ENCODE measurements at places on chromosomes 6 and 20.

GRCh38 chr6:43938178-43939105, 168.4 kb downstream of the VEGFA start:
- DNase-seq: no peak

DNA sequence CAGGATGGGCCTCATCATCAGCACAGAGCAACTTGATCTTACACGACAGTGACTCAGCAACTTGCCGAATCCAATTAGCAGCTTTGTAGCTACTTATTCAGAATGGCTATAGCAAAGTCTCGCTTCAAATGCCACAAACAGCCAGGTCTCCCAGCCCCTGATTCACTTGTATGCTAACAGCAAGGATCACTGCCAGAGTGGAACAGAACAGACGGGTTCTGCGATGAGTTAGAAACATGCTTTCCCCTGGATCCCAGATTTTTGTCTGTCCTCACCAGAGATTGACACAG, 254.4 kb downstream of the NRN1 start:
- DNase-seq: no peak

GRCh38 chr6:107491760-107492660, 2.1 kb downstream of the SOBP start:
- DNase-seq: no peak

DNA sequence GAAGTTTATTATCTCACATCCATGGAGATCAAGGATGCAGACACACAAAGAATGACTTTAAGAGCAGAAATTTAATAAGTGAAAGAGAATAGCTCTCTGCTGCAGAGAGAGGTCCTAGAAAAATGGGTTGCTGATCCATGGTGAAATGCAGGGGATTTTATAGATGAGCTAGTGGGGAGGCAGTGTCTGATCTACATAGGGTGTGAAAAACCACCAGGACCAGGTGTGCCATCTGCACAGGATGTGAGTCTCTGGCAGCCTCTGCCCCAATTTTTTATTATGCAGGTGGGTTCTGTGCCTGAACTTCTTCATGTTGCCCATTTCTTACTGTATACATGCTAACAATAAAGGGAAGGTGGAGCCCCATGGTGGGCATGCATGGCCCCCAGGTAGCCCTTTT, 19.9 kb upstream of the NANP start:
- no peak for DNase-seq

DNA sequence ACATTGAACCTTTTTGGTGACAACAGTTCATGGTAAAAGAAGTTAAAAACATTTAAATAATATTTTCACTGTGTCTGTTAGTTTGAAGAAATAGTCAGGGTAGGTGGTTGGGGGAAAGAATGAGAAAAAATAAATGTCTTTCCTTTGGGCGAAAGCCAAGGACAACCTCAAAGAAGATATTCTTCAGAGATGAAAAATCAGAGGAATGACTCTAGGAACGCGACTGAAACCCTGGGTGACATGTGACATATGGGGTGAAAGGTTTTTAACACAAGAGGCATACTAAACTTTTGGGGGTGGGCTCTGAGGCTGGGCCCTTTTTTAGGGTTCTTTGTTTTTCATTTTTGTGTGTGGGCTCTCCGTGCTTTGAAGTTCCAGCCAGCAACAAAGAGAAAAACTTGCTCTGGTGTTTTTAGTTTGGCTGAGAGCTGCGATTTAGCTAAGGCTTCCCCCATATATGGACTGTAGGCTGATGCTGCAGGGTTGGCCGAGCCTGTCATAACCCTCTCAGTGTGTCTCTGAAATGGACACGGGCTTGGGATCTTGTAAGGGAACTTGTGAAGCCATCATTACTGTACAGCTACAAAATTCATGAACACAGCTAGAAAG, 610.1 kb upstream of the ARID1B start:
- no peak for DNase-seq

GRCh38 chr6:35064290-35064689, 76.8 kb downstream of the TCP11 start:
- DNase-seq: no peak

- no peak for DNase-seq
Observed at GRCh38 chr20:55269913-55270312, 735.4 kb downstream of the CBLN4 start.

GRCh38 chr6:36329798-36330291, 6.8 kb downstream of the BNIP5 start:
- no peak for DNase-seq

GRCh38 chr20:45087814-45088213, 13.1 kb downstream of the KCNS1 start:
- no peak for DNase-seq

DNA sequence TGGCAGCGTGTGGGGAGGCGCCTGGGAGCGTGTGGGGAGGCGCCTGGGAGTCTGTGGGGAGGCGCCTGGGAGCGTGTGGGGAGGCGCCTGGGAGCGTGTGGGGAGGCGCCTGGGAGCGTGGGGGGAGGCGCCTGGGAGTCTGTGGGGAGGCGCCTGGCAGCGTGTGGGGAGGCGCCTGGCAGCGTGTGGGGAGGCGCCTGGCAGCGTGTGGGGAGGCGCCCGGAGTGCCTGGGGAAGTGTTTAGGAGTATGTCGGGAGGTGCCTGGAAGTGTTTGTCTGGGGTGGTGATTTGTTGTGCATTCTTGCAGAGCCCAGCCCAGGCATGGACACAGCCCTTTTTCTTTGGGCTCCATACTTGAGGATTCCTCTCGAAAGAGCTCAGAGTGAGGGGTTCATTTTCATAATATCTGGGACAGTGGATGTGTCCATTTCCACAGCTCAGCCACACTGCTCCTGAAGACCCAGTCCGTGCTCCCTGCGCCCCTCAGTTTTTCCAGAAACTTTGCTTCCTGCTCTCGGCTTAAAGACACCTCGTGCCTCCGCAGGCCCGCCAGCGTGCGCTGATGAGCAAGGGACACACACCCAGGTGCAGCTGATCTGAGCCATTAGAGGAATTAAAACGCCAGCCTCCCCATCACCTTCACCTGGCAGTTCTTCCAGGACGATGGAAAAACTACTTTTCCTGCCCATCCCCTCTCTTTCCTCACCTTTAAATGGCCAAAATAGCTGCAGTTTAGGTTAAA, 172.2 kb upstream of the THBS2 start:
- no peak for DNase-seq

- no peak for DNase-seq
Observed at GRCh38 chr6:12844284-12845223, 128.0 kb downstream of the PHACTR1 start.

- DNase-seq: no peak
Observed at GRCh38 chr20:57672953-57673575, 36.8 kb downstream of the PMEPA1 start.
